Globus pallidus (tissue), 1 donor: ENCODE measurements at places on chromosomes 7 and 10.

- DNase-seq = peak; percentile 46
Measured at GRCh38 chr7:33774762-33775523, 130.4 kb upstream of the BMPER start.

- DNase-seq = no peak
Measured at GRCh38 chr10:113446739-113447138, 106.1 kb upstream of the HABP2 start.

- peak; percentile 45 for DNase-seq
Measured at GRCh38 chr10:3750006-3750816, 34.8 kb downstream of the KLF6 start.

- DNase-seq = peak; percentile 13
Measured at GRCh38 chr10:119496273-119496672, 46.2 kb downstream of the RGS10 start.

- no peak for DNase-seq
Measured at GRCh38 chr7:121957626-121958025, 84.7 kb downstream of the PTPRZ1 start.
